ENCODE measurements at places on chromosomes 7 and 10. TPM values are rescaled to one million over a fixed set of nuclear protein-coding genes. Genes with fewer than 3 reads are reported as not detected.

PCGF5 gene
- total RNA-seq: 58.0 TPM

ASZ1 gene
- total RNA-seq: not detected

SPDYE11 gene
- not detected for total RNA-seq

ZPBP gene
- total RNA-seq: 0.22 TPM

ANXA8 gene
- total RNA-seq: not detected

H2BK1 gene
- 0.57 TPM for total RNA-seq

- no peaks in the 10 kb centered on the region for H3K36me3 ChIP-seq
- H3K4me1 ChIP-seq: peaks cover 21% of the 10 kb centered on the region
- H3K27me3 ChIP-seq: peaks cover 6% of the 10 kb centered on the region
- H3K4me3 ChIP-seq: no peak overlapping the region
- H3K27ac ChIP-seq: no peak overlapping the region
- DNase-seq: no peak
Measured at GRCh38 chr10:92702301-92702916, 12.7 kb downstream of the HHEX start.

DNA sequence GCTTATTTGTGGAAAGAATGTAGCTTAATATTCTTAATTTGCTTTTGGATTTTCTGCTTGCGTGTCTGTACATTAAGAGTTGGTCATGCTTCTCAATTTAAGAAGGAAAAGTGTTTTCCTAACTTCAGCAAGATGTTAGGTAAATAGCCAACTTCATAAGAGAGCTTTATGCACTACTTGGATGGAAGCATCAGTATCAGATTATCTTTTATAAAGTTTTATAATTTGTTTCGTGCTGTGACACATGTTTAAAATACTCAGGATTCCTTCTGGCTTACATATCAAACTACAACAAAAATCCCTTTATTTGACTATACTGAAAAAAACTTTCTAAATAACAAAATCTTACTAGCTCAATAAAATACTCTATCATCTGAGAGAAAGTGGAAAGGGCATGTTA, 34.8 kb upstream of the AGR2 start:
- H3K4me3 ChIP-seq: no peak overlapping the region
- no peak overlapping the region for H3K27ac ChIP-seq
- H3K36me3 ChIP-seq: no peaks in the 10 kb centered on the region
- no peak for DNase-seq
- H3K27me3 ChIP-seq: no peaks in the 10 kb centered on the region

DNA sequence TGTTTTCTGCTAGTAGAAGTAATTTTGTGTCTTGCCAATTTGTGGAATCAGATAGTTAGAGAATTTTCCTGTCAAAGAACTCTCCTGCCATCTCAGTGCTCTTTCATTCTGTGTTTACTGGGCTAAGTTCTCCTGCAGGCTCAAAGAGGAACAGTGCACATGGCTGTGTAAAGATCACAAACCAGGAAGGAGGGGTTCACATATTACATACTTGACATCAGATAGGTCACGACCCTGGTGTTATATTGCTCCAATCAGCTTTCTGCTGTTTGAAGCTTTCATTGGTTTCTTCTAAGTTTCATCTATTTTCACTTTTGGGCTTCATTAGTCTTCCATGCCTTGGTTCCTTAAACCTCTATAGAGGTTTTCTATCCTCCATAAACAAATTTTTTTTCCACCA, 13.5 kb upstream of the ELMO1 start:
- no peak overlapping the region for H3K27ac ChIP-seq
- no peaks in the 10 kb centered on the region for H3K27me3 ChIP-seq
- no peak for DNase-seq
- no peaks in the 10 kb centered on the region for H3K36me3 ChIP-seq
- no peak overlapping the region for H3K4me3 ChIP-seq

GRCh38 chr10:66575251-66575855, 350.5 kb upstream of the LRRTM3 start:
- H3K36me3 ChIP-seq: no peaks in the 10 kb centered on the region
- DNase-seq: no peak
- no peaks in the 10 kb centered on the region for H3K27me3 ChIP-seq
- no peaks in the 10 kb centered on the region for H3K4me1 ChIP-seq

GRCh38 chr7:156886020-156886795, 6.8 kb downstream of the LMBR1 start:
- H3K36me3 ChIP-seq: peaks cover 3% of the 10 kb centered on the region
- DNase-seq: no peak
- H3K27ac ChIP-seq: no peak overlapping the region
- H3K27me3 ChIP-seq: no peaks in the 10 kb centered on the region

GRCh38 chr7:134698481-134698880, 51.8 kb downstream of the BPGM start:
- H3K36me3 ChIP-seq: no peaks in the 10 kb centered on the region
- no peak for DNase-seq
- no peak overlapping the region for H3K27ac ChIP-seq
- H3K27me3 ChIP-seq: no peaks in the 10 kb centered on the region

GRCh38 chr7:107803009-107803610, at the start of gene SLC26A3:
TSS of gene SLC26A3 (minus strand) at chr7:107803223. CDS start at chr7:107794509, 8,714 bp downstream.
- no peaks in the 10 kb centered on the region for H3K36me3 ChIP-seq
- H3K27ac ChIP-seq: no peak within 1 kb of the TSS
- no peak within 1 kb of the TSS for H3K4me3 ChIP-seq
- H3K27me3 ChIP-seq: no peaks in the 10 kb centered on the region
- no peaks in the 10 kb centered on the region for H3K4me1 ChIP-seq

GRCh38 chr7:134140889-134141867, 14.0 kb downstream of the LRGUK start:
- DNase-seq: peak; percentile 13
- H3K4me1 ChIP-seq: no peaks in the 10 kb centered on the region
- no peak overlapping the region for H3K4me3 ChIP-seq
- H3K27me3 ChIP-seq: no peaks in the 10 kb centered on the region
- no peaks in the 10 kb centered on the region for H3K36me3 ChIP-seq

- no peaks in the 10 kb centered on the region for H3K27me3 ChIP-seq
- no peak overlapping the region for H3K4me3 ChIP-seq
- no peak for DNase-seq
- no peaks in the 10 kb centered on the region for H3K4me1 ChIP-seq
- H3K36me3 ChIP-seq: no peaks in the 10 kb centered on the region
Measured at GRCh38 chr7:18313965-18314364, 181.6 kb upstream of the HDAC9 start.
